ENCODE measurements at places on chromosomes 4 and X.

GRCh38 chrX:153561337-153561736 lies 37.6 kb downstream of the CCNQ start:
- no peak for DNase-seq

DNA sequence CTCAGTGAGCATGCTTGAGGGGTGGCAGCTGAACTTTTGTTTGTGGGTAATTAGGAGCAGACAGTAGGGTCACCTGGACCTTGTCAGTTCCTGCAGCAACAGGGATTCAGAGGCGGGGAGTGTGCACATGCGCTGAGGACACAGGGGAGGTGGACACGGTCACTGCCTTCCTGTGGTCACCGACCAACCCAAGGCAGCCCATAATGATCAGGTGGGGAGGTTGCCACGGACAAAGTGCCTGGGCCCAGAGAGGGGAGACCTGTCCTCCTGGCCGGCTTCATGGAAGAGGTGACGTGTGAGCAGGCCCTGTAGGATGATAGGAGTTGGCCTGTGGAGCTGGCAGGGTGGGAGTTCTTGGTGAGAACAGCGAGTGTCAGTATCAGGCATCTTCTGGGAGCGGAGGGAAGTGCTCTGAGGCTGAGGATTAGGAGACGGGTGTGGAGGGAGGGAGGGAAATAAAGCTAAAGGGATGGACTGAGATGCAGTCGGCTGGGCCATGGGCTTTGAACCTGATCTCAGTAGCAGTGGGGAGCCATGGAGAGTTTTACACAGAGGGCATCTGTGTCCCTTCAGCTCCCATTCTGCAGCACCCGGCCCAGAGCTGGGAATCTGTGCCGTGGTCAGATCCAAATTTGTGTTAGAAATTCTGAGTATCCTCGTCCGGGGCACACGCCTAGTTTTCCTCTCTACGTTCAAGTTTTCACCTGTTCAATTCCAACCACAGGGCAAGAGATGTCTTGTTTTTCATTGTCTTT lies 100.0 kb downstream of the PSAPL1 start:
- no peak for DNase-seq

GRCh38 chr4:66556651-66557278 lies 886.5 kb upstream of the EPHA5 start:
- no peak for DNase-seq

DNA sequence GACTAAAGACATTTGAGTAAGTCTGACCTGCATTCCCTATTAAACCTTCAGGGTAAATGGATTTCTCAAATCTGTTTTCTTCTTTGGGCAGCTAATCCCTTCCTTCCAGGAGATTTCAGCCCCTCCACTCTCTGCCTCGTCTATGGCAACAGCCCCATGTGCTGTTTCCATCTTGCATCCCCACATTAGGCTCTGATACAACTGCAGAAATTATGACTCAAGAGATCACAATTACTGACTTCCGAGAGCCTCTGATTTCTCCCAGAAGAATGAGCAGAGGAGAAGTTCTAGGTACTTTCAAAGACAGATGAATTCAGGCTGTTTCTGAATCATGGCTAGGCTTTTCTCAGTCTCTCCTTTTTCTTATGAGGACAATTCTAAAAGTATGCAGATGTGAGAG lies 38.7 kb downstream of the RAI2 start:
- peak; percentile 6 for DNase-seq

DNA sequence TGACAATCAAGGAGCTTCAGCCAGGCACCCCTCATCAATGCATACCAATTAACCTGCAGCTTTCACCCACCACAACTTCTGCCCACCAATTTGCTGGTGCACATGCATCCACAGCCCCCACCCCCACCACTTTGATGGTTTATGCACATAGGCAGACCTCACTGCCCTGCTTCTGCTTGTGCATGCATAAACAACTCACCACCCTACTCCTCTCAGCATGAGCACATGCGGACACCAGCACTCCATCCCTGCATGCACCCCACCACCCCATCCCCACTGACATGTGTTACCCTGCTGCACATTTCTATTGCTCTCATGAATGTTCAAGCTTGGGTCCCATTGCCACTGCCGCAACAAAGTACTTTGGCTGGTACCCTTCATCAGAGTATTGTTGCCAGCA lies 94.5 kb upstream of the GALNTL6 start:
- DNase-seq, result no peak

DNA sequence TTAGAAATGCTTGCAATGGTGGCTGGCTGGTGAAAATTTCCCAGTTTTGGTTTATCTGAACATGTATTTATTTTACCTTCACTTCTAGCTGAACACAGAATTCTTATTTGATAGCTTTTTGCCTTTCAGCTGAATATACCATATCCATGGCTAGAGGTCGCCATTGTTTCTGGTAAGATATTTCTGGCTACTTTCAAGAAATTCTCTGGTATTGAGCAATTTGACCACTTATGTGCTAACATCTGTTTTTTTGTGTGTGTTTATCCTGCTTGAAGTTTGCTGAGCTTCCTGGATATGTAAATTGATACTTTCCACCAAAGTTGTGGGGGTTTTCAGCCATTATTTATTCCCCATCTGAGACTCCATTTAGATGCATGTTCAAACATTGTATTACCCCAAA lies 75.4 kb downstream of the FBXW7 start:
- peak; percentile 70 for DNase-seq

- DNase-seq, result no peak
Measured at GRCh38 chrX:56792270-56793111, 63.4 kb downstream of the NBDY start.

DNA sequence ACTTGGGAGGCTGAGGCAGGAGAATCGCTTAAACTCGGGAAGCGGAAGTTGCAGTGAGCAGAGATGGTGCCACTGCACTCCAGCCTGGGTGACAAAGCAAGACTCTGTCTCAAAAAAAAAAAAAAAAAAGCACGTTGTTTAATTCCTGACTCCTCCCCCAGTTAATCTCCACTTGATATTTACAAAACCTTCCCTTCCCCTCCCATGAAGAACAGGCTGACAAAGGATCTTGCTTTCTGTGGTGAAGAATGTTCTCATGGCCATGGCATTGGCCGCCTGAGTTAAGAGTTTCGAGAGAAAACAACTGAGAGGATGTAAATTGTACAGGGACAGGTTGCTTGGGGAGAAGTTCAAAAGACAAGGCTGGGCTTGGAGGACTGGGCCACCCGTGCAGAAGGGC lies 168.2 kb upstream of the BCOR start:
- no peak for DNase-seq

DNA sequence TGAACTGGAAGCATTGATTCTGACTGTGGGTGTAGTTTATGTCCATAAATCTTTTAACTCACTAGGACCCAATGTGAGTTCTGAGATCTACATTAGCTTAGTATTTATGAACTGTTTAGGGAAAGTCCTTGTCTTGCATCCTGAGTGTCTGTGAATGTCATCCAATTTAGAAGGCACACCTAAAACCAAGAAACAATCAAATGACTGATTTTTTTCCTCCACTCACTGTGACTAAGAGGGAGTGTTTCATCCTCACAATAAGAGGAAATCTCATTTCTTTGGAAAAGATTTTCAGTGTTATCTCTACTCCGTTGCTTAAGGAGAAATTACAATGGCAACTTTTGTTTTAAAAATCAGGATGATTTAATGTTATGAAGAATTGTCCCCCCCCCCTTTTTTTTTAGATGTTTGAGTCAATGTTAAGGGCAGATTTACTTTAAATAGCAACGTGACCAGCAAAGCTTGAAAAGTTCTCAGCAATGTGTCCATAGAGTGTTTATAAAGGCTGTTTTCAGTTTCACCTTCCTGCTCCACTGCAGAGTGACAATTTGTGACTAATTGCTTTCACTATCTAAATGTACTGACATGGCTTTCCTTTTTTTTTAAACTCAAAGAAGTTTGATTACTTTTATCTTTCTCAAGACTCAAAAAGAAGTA lies 173.0 kb downstream of the SPCS3 start:
- peak; percentile 34 for DNase-seq

GRCh38 chrX:18895189-18895951 lies 88.5 kb downstream of the PHKA2 start:
- DNase-seq, result no peak

- peak; percentile 1 for DNase-seq
Measured at GRCh38 chr4:66032571-66032970, 362.3 kb upstream of the EPHA5 start.

DNA sequence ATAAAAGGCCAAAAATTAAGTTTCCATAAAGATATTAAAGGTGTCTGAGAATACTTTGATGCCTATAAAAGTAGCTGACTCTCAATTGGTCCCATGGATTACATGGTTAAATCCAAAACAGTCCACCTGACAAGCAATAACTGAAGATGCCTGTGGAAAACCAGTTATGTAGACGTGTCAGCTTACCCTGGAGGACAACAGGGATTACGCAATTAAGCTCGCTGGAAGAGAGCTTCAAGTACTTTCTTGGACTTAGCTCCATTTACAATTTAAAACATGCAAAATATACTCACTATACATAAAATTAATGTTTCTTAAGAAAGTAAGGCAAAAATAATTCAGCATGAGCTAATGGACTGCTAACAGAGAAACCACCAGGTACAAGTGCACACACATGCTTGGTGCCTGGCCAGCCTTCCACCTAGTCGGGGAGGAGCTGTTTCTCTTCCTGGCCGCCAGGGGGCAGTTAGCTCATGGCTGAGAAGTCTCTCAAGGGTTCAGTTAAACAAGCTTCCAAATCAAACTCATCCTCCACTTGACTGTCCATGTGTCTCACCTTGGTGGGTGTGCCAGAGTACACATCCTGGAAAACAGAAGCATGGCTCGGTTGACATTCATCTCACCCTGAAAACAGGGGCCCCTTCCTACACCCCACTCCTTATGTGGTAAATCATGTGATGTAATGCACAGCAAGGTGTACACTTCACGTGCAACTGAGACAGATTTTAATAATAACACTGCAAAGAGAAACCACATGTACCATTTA lies 9.2 kb upstream of the FAM53A start:
- peak; percentile 78 for DNase-seq

- DNase-seq, result peak; percentile 67
Measured at GRCh38 chr4:110287130-110287529, 88.7 kb upstream of the ELOVL6 start.

- no peak for DNase-seq
Measured at GRCh38 chr4:1626151-1626550, 58.0 kb downstream of the FAM53A start.

- DNase-seq, result peak; percentile 66
Measured at GRCh38 chr4:166174717-166175490, 301.9 kb downstream of the TLL1 start.

- DNase-seq, result peak; percentile 75
Measured at GRCh38 chrX:54042609-54043021, 1.7 kb downstream of the PHF8 start.

DNA sequence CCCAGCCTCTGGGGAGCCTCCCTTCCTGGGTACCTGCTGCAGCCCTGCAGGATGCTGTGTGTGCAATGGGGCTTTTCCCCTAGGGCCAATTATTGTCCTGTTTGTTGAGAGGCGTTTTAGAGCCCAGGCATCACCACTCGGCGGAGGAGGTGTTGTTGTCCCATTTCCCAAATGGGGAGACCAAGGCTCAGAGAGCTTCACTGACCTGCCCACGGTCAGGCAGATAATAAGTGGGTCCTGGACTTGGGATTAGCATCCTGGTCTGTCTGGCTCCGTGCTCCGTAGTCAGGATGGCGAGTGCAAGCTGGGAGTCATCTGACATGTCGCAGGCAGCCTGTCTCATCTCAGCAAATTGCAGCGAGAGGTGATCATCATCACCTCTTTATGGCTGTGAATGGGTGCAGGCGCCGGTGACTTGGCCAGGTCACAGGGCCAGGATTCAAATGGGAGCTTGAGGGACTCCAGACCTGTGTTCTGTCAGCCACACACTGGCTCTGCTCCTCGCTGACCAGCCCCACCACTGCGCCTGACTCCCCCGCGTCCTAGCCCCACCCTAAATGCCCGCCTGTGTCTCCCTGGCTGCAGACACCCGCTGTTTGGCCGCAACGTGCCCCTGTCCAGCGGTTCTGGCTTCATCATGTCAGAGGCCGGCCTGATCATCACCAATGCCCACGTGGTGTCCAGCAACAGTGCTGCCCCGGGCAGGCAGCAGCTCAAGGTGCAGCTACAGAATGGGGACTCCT lies 16.6 kb downstream of the HTRA3 start:
- DNase-seq, result no peak

DNA sequence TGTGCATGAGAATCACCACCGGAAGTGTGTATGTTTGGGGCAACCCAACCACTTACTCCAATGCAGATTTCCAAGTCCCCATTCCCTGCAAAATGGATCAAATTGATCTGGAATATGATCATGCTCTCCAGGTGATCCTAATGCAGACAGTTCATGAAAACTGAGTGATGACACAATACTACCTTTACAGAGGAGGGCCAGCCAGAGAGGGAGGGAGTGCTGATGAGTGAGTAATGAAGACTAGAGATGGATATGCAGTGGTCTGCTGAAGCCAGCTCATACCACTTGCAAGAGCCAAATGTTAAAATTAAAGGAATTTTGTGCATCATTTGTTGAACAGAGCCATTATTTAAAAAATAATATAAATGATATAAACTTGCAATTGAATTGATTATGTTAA lies 10.2 kb upstream of the CPE start:
- no peak for DNase-seq

- peak; percentile 51 for DNase-seq
Measured at GRCh38 chr4:109826719-109827118, 1.1 kb upstream of the RRH start.

Data from ELR (cell line).